ENCODE measurements at places on chromosomes 11 and 22.
A peak's percentile ranks its signal among the peaks of the same experiment; 100 is the strongest.

DNA sequence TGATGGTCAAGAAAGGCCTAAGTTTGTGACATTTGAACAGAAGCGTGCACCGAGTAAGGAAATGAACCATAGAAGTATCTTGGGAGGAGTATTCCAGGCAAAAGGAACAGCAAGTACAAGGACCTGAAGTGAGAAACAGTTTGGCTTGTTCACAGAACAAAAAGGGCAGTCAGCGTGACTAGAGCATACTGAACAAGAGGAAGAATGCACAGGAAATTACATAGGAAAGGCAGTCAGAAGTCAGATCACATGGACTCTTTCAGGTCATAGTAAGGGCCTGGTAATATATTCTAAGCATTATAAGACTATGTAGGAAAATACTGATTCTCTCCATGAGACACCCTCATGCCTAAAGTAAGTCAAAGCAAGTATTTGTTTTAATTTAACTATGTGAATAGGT lies 52.3 kb upstream of the GAB2 start:
- DNase-seq, result no peak

- DNase-seq, result no peak
Measured at GRCh38 chr11:94100253-94100652, 28.4 kb upstream of the PANX1 start.

DNA sequence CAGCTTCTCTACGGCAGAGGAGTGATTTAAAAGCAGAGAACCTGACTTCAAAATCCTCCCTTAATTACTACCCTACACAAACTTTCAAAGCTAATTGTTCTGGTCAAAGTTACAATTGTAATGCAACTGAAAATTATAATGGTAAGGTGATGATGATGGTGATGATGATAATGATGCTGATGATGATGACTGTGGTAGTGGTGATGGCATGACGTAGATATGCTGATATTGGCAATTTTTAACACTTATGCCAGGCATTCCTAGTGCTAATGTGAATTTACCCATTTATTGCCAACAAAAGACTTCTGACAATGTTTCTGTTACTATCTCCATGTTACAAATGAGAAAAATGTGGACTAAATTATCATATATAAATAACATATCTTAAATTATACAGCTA lies 1831.1 kb downstream of the LRRC4C start:
- no peak for DNase-seq

GRCh38 chr11:130070109-130070845 lies 583 bp downstream of the APLP2 start:
- peak; percentile 51 for DNase-seq

DNA sequence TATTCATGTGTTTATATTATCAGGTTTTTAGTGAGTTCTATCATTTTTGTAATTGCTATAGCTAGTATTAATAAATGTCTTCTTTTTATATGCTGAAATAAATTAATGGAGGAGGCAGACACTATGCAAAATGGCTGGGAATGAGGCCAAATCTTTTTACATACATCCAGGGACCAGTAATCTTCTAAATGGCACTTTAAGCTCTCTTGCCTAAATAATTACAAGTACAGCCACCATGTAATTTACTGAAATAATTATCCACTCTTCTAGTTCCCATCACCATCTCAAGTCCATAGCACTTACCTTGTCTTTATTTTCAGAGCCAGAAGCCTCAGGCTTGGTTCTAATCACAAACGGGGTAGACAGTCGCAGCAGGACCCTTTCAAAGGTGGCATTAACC lies 79.1 kb downstream of the GUCY1A2 start:
- no peak for DNase-seq

- DNase-seq, result no peak
Measured at GRCh38 chr22:25661073-25661472, 80.9 kb upstream of the MYO18B start.

DNA sequence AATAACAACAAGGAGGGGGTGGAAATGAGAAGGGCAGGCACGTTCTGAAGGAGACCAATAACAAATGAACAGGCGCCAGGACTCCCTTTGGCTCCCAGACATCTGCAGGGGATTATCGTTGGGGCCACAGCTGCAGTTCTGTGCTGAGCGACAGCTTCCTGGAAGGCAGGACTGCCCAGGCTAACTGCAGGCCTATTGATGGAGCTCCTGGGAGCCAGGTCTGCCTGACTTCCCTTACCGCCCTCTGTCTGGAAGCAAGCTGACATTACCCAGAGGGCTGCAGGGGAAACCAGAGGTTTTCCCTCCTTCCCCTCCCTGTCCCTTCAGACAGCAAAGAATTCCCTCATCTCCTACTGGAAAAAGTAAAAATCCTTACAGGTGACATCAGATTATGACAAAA lies 5.0 kb downstream of the DRD2 start:
- no peak for DNase-seq

Measured in activated CD4-positive, alpha-beta T cell treated with anti-CD3 and anti-CD28 coated beads, Interleukin-2, amount 50 U/mL, for 1 hour (primary cell).